Right atrium auricular region (tissue), 2 donors: ENCODE measurements at places on chromosomes 5 and 9. TPM values are rescaled to one million over a fixed set of nuclear protein-coding genes. Genes with fewer than 3 reads are reported as not detected.

Gene FRRS1L
- total RNA-seq: 7.5 TPM

Gene C9
- total RNA-seq: not detected

DNA sequence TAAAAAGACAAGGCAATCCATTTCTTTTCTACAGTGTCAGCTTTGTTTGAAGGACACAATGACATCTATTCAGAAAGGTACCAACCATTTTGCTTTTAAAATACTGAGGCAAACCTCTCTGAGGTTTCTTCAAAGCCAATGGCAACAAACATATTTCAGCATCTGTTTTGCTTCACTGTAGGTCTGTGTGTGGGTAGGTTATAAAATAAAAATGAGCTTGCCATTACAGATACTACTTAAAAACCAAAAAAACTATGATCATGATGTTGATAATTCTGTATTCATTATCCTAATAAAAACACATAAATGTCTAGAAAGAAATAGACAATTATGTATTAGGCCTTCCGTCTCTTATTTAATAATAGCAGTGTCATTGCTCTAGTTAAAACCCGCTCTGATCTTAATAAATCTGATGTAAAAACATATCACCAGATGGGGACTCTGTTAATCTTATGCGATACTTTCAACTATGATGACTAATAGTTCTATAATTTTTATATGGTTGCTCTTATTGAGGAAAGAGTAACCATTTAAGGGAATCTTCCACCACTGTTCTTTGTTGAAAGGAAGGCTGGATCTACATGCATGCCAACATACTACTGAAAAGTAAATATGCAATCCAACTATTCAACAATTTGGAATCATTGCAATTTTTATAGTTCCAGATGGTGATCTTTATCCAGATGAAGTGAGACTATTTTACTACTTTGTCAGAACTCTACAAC, 647.2 kb downstream of the PDE4D start:
- H3K36me3 ChIP-seq: no peaks in the 10 kb centered on the region
- H3K27ac ChIP-seq: peak overlapping the region; percentile 23
- H3K27me3 ChIP-seq: no peaks in the 10 kb centered on the region
- H3K4me3 ChIP-seq: no peak overlapping the region
- no peak for DNase-seq

DNA sequence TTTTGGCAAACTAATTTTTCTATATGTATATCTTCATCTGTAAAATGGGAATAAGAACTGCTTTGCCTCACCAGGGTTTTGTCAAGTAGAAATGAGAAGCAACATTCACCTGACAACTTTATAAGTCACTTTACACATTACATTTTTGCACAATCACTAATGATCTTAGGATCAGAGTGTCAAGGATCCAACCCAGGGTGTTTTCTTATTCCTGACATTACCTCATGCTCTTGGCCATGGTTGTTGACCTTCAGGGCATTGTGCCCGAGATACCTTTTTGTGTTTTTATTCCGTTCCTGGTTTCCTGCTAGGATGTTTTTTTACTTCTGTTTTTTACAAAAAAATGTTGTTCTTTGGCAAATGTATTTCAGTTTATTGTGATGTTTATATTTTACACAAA, 22.2 kb upstream of the RASA1 start:
- H3K27me3 ChIP-seq: no peaks in the 10 kb centered on the region
- no peak for DNase-seq

GRCh38 chr5:168612996-168613395, 33.8 kb upstream of the PANK3 start:
- no peaks in the 10 kb centered on the region for H3K36me3 ChIP-seq
- no peak overlapping the region for H3K27ac ChIP-seq
- no peaks in the 10 kb centered on the region for H3K27me3 ChIP-seq

DNA sequence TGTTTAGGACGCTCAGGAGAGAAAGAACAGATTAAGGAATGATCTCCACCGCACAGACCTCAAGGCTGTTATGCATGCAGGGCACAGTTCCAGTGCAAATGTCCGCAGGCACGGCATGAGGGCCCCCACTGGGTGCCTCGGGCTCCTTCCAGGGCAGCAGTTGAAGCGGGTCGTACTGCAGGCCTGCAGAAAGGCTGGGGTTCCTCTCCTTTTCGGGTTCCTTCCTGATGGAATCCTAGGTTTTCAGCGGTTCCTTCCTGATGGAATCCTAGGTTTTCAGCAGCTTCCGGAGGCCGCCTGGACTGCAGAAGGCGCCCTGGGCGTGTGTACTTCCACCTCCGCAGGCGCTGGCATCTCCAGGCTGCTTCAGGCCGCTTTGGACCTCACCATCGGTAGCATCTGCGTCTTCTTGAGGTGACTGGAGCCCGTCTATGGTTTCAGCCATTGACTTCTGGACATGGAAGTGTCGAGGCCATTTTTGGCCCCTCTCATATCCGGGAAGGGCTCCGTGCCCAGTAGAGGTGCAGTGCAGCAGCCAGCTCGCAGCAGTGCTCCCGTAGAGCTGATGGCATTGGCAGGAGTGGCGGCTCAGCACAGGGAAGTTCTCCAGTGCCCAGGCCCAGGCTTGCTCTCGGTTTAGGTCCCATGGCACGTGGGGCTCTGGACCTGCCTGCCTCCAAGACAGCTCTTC, 5.6 kb upstream of the MGAT4B start:
- no peak overlapping the region for H3K27ac ChIP-seq
- H3K27me3 ChIP-seq: no peaks in the 10 kb centered on the region
- H3K4me1 ChIP-seq: peaks cover 18% of the 10 kb centered on the region

- no peak for DNase-seq
- no peaks in the 10 kb centered on the region for H3K27me3 ChIP-seq
- no peak overlapping the region for H3K27ac ChIP-seq
- H3K36me3 ChIP-seq: no peaks in the 10 kb centered on the region
Measured at GRCh38 chr5:93800988-93801811, 59.8 kb upstream of the POU5F2 start.

DNA sequence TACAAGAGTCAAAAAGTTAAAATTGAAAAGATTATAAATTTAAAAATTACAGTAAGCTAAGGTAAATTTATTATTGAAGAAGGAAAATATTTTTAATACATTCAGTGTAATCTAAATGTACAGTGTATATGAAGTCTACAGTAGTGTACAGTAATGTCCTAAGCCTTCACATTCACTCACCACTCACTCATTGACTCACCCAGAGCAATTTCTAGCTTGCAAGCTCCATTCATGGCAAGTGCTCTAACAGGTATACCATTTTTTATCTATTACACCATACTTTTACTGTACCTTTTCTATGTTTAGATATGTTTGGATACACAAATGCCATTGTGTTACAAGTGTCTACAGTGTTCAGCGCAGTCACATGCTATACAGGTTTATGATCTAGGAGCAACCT, 389.7 kb downstream of the RASEF start:
- no peaks in the 10 kb centered on the region for H3K27me3 ChIP-seq
- no peaks in the 10 kb centered on the region for H3K4me1 ChIP-seq
- no peaks in the 10 kb centered on the region for H3K36me3 ChIP-seq
- H3K4me3 ChIP-seq: no peak overlapping the region
- H3K27ac ChIP-seq: no peak overlapping the region
- no peak for DNase-seq
